Hepatocyte (in vitro differentiated cells): ENCODE measurements at places on chromosomes 3 and 15. TPM values are rescaled to one million over a fixed set of nuclear protein-coding genes. Genes with fewer than 3 reads are reported as not detected.

- H3K4me3 ChIP-seq, result no peak overlapping the region
- no peaks in the 10 kb centered on the region for H3K4me1 ChIP-seq
- no peak for DNase-seq
- H3K27ac ChIP-seq, result no peak overlapping the region
- H3K27me3 ChIP-seq, result no peaks in the 10 kb centered on the region
Observed at GRCh38 chr3:30940740-30941139, 46.3 kb upstream of the GADL1 start.

DNA sequence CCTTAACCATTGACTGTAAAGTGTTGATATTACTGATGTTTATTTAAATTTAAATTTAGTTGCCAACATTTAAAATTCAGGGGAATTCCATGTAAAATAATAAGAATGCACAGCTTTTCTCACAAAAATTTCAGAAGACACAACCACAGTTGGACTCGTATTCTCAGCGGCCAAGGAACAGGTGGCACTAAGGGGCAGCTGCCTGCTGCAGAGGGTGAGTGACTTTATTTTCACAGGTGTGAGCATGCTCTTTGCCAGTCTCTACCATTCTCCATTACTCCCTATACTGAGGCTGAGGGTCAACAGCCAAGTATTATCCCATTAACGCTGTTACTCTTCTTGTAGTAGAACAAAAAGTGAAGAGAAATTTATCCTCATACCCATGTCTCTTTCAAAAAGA, 92.1 kb upstream of the GADL1 start:
- no peak overlapping the region for H3K4me3 ChIP-seq
- H3K27me3 ChIP-seq, result no peaks in the 10 kb centered on the region
- DNase-seq, result no peak
- H3K36me3 ChIP-seq, result no peaks in the 10 kb centered on the region
- peaks cover 6% of the 10 kb centered on the region for H3K4me1 ChIP-seq
- no peak overlapping the region for H3K27ac ChIP-seq

DNA sequence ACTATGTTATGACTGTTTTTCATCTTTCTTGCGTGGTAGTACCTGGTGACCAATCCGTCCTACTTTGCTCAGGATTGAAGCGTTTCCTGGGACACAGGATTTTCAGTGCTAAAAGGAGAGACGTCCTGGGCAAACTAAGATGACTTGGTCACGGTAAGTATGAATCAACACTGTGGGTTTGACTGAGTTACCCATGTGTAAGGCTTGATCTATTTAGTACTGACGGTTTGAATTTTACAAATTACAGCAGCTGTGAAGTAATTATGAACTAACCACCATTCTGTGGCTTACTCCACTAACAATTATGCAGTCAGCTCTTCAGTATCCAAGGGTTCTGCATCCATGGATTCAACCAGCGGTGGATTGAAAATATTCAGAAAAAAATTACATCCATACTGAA, 172.9 kb upstream of the FEZF2 start:
- H3K4me3 ChIP-seq, result no peak overlapping the region
- H3K27ac ChIP-seq, result no peak overlapping the region
- no peaks in the 10 kb centered on the region for H3K4me1 ChIP-seq
- no peak for DNase-seq
- H3K36me3 ChIP-seq, result no peaks in the 10 kb centered on the region

The GHSR gene
- polyA plus RNA-seq, result not detected in 2 replicates

DNA sequence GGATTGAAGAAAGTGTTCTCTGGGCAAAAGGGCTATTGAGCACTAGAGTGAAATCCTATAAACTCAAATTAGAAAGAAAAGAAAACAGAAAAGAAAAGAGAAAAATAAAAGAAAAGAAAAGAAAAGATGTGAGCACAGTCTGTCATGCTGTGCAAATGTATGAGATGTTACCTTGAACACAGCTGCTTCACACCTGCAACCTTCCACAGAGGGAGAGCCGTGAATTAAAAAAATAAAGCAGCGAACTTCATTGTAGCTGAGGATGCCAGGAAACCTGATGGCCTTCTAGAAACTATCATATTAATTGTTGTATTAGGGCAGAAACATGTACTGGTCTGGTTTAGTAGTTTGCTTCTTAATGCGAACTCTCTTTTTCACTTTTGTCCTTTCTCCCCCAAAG, 88.0 kb upstream of the SATB1 start:
- H3K4me3 ChIP-seq, result no peak overlapping the region
- H3K36me3 ChIP-seq, result no peaks in the 10 kb centered on the region
- H3K27ac ChIP-seq, result no peak overlapping the region
- H3K4me1 ChIP-seq, result no peaks in the 10 kb centered on the region
- DNase-seq, result no peak
